ENCODE measurements at places on chromosomes 5 and 9.

DNA sequence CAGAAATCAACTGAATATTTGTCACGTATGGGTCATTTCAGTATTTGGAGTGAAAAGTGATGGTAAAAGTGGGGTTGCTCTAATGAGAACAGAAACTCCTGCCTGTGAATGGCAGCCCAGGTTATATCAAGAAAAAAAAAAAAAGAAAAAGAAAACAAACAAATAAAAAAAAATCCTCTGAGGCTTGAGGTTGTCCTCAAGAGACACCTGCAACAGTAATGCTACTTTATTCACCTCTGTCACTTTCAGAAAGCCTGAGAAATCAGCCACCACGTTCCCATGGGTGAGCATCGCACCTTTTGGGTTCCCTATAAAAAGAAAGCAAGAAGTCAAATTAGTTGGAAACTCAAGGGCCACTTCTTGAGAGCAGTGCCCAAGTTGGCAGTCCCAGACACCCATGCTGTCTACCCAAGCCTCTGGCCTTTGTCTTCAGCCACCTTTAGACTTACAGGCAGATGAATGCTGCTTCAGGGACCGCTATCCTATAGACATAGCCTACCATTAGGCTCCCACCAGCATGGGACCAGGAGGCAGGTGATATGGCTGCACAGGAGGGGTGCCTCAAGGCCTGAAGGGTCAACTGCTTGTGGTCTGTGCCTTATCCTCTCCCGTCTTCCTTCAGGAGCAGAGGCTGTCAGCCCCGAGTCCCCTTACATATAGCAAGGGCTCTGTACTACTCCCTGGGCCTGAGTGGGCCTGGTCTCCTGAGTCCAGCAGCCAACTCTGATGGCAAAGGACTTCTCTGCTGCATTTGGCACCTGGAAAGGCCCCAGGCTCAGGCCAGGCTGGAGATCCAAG lies 31.1 kb upstream of the MEIKIN start:
- no peak for DNase-seq

GRCh38 chr9:114513055-114513958 lies 8.0 kb upstream of the WHRN start:
- no peak for DNase-seq

DNA sequence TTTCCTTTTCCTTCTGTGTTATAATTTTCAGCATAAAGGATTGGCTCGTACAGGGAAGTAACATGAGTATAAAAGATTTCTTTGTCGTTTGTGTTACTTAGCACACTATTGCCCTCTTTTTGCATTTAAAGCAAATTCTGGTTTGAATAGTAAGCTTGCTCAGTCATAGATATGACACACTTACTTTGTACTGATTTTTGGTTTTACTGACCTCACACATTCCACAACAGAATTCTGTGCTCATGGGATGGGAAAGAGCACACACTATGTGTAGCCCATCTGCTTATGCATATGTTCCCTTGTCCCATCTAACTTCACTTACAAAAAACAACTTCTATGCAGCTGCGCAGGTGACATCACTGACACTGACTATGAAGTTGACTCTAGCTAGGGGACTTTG lies 111.9 kb upstream of the MTAP start:
- no peak for DNase-seq

DNA sequence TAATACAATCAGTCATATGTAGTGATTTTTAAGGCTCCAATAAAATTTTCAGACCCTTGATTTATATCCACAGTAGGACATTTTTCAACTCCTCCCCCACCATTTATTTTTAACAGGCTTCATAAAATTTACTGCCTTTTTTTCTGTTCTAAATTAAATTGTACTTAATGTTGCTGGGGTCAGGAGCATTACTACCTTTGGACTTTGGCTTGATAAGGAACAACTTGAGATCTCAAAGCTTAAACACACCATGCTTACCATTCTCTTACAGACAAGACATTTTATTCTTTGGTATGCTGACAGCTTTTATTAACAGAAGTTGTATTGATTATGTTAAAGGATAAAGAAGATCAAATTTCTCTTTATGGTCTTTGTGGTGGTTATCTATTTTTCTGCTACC lies 30.5 kb downstream of the TRPM3 start:
- no peak for DNase-seq

DNA sequence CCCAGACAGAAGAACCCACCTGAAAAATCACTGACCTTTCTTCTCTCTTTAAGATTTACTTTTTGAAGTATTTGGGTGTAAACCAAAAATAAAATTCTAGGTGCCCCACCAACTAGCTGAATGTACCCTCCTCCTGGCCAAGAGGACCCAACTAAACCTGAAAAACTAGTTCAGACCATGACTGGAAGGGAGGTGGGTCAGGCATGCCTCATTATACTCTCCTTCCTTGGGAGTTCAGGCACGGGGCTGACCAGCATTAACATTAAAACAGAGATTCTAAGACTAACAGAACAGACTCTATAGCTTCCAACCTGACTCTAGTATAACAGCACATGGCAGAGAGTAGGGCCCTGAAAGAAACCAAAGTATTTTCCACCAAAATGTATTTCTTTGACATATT lies 61.4 kb downstream of the CERT1 start:
- DNase-seq = no peak

DNA sequence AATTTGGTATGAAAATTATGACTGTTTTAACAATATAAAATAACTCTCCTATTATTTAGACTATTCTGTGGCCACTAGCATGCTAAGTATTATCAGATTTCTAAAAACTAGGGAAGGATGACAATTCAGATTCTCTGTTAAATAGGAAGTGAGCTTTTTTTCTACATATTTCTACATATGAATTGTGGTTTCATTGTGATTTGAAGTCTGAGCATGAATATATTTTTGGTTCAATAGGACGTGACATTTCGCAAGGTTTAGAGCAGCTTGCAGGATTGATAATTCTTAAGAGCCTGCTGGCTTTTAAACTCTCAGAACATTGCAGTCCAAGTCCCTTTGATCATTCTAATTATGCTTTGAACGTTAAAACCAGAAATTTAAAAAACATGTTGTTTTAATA lies 82.9 kb downstream of the ADGRV1 start:
- no peak for DNase-seq
